ENCODE measurements at places on chromosomes 7 and 10.

- DNase-seq, result no peak
Measured at GRCh38 chr10:52284416-52285013, 29.6 kb upstream of the DKK1 start.

GRCh38 chr10:101301111-101301731 is 52.7 kb upstream of the BTRC start:
- peak; percentile 66 for DNase-seq

GRCh38 chr7:111352319-111352718 is 210.0 kb downstream of the IMMP2L start:
- no peak for DNase-seq

- DNase-seq, result no peak
Measured at GRCh38 chr7:41837916-41838315, 135.0 kb upstream of the INHBA start.

- DNase-seq, result peak; percentile 12
Measured at GRCh38 chr7:40680657-40681056, 545.9 kb downstream of the SUGCT start.

DNA sequence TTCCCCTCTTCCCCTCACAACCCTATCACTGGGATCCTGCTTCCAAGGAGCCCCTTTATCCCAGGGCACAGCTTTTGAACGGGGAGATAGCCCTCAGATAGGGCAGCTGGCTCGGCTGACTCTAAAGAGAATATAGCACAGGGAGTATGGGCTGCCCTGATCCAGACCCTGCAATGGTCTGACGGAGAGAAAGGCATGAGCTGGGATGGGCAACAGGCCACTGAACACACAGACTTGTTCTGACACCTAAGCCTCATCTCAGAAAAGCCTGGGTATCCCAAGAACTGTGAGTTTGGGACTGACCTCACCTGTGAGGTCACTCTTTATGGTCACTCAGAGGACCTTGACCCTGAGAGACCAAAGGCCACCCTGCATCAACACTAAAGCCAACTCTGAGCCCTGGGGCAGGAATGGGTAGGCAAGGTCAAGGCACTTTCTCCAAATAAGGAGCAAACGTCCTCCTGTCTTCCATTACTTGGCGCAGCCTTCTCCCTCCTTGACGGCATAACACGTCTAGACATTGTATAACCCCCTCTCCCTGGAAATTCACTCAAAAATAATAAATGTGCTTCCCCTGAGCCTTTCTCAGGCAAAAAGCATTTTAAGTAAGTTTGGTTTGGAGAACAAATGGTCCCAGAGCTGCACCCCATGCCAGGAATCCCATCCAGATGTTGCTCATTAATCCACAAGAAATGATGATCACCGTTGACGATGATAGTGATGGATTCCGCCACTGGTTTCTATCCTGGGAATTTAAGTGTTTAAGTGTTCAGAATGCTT is 8.2 kb upstream of the LRRC18 start:
- no peak for DNase-seq

GRCh38 chr7:97024209-97025129 is at the start of gene DLX5:
DLX5 (minus strand) TSS chr7:97024831; CDS start chr7:97024623, 208 bp downstream.
- no peak for DNase-seq

- DNase-seq, result no peak
Measured at GRCh38 chr10:35426657-35427056, 90.3 kb downstream of the CCNY start.

DNA sequence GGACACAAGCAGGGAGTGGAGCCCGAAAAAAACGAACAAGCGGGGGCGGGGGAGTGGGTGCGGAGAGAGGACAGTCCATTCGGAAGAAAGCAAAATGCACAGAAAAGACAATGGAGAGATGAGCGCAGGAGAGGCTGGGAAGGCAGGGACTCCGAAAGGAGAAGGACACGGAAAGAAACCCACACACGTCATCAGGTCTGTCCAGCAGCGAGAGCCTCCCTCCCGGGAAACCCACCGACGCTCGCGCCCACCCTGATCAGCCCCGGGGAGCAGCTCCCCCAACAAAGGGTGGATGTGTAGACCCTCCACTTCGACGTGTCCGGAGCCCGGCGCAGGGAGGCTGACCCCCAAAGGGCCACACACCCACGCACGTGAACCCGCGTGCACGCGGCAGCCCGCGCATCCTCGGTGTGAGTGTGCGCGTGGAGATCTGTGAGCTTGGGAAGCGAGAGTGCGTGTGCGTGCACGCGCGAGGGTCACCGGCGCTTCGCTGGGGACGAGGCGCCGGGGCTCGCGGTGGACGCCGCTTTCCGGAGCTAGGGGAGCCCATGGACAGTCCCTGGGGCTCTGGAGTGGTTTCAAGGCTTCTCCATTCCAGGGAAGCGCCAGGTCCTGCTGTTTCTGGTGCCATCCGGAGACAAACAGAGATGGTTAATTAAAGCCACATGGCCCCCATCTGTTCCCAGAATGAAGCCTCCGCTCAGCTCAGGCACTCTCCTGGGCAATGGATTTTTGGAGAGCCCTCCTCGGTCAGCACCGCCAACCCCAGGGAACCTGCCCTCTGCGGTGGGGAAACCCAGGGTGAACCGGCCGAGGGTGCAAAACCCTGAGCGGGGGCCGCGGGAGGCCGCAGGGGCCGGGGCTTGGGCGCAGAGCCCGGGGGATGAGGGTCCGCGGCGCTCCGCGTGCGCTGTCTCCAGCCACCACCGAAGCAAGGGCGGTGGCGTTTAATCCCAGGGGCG is 916 bp downstream of the LAMB1 start:
- no peak for DNase-seq

- DNase-seq, result no peak
Measured at GRCh38 chr7:140841166-140841715, 83.5 kb downstream of the BRAF start.

DNA sequence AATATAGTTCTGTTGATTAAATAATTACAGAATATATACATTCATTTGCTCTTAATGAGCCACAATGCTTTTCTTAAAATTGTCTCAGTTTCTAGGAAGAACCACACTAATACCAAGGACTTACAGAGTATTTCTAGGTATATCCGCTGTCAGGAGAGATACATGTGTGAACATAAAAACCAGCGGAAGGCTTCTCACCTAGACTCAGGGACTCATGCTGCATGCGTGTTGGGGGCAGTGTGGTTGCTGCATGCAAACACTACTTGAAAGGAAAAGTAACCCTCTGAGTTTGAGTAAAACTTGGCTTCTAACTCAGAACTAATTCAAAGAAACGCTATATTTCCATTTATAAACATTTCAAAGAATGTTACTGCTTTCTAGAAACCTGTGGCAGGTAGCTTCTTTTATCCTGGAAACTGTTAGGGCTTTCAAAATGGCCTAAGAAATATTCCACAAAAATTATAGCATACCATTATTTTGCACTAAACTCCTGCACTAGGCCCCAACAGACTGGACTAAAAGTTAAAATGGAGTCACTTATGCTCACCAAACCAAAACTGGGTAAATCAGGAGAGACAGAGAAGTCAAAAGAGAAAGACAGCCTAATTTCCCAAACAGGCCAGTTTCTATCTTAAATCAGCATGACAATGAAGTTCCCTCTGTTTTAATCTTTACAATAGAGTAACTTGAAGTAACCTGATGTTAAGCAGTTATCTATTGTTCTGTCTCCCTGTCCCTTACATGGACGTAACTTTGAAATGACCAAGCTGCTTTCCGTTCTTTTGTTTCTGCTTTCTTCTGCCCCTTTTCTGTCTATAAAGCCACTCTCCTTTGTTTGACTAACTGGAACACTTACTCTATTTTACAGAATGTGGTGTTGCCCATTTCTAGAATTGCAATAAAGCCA is 95.2 kb upstream of the FAM133B start:
- DNase-seq, result no peak

DNA sequence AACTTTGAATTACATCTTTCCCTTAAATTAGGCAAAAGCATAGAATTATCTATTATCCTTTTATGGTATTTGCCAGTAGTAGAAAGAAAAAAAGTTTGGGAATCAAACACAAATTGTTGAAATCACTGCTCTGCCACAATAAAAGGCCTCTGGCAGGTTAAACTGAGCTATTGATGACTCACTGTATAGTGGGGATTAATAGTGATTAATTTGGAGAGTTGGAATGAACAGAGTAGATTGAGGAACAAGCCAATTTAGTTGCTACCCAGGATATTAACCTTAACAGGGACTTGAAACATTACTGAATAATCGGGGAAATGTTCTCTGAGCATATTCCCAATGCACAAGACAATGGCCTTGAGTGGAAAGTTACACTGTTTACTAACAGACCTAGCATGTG is 33.1 kb downstream of the MASTL start:
- DNase-seq, result no peak

GRCh38 chr10:32190890-32191491 is 134.8 kb upstream of the KIF5B start:
- DNase-seq, result no peak

DNA sequence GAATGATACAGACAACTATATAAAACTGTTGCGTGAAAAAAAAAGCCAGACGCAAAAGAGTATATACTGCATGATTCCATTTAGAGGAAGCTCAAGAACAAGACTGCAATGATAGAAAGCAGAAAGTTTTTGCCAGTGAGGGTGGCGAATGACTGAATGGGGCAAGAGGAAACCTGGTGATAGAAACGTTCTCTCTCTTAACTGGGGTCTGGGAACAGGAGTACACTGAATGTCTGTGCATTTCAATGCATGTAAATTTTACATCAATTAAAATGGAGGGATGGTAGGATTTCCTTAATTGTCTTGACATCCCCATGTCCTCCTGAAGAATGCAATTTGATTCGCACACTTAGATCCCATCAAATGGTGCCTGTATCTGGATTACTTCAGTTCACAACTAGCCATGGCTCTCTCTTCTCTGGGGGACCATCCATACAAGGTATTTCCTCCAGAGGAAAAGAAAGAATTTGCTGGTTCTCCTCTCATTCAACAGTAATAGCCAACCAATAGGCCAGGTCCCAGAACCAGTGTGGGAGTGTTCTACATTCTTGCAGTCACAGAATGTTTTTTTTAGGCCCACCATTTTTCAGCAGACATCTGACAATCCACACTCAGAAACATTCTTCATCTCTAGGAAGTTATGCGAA is 221.0 kb upstream of the KLF14 start:
- DNase-seq, result no peak

DNA sequence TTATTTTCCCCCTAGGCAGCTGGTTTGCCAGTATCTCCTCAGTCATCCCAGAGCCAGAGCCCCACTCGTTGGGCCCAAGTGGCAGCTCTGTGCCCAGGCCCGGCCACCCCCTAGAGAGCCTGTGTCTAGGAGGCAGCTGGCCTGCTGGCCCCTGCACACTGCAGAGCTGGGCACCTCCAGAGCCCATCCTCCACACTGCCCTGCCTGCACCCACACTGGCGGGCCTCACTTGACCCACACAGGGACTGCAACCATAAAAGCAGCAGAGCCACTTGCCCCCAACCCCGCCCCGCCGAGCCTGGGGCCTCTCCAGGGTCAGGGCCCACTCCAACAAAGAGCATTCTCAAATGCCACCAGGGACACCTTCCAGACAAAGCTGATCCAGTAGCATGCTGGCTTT is 5.4 kb downstream of the ASB13 start:
- DNase-seq, result no peak

DNA sequence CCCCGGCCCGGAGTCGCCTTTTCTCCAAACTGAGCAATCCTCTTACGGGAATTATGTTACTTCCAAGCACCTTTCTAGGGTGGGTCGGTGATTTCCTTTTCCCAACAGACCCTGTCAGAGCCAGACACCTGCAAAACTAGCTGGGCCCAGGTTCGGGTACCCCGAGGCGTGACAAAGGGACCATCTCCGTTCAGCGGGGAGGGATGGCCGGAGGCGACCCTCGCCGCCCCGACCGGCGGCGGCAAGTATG is 445 bp downstream of the PPA1 start:
- DNase-seq, result no peak

DNA sequence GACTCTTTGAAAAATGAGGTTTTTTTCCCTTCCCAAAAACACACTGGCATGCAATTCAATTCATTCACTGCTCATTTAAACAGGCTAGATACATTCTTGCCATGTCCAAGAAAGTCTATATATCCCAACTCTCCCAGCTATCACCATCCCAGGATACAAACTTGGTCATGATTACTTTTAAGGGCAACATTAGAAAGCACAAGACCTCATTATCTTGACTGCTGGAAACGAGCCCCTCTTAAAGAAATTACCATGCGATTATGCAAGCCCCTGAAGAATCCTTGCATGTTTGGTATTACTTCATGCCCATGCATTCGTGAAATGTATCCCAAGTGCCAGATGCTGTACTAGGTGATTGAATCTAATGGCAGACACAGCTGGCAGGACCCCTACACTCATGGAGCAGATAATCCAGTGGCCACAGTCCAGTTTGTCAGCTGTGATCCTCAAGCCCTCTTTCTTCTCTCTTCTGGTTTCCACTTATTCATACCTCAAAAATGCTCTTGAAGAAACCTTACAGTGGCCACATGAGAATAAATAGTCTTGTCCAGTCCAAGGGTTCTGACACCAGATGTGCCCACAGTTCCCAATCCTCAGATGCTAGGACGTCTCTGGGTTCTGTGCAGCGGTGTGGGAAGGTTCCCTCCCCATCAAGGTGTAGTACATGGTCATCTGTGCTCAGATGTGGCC is 103.7 kb upstream of the HABP2 start:
- no peak for DNase-seq

GRCh38 chr7:125136755-125137532 is 207.3 kb upstream of the POT1 start:
- no peak for DNase-seq

DNA sequence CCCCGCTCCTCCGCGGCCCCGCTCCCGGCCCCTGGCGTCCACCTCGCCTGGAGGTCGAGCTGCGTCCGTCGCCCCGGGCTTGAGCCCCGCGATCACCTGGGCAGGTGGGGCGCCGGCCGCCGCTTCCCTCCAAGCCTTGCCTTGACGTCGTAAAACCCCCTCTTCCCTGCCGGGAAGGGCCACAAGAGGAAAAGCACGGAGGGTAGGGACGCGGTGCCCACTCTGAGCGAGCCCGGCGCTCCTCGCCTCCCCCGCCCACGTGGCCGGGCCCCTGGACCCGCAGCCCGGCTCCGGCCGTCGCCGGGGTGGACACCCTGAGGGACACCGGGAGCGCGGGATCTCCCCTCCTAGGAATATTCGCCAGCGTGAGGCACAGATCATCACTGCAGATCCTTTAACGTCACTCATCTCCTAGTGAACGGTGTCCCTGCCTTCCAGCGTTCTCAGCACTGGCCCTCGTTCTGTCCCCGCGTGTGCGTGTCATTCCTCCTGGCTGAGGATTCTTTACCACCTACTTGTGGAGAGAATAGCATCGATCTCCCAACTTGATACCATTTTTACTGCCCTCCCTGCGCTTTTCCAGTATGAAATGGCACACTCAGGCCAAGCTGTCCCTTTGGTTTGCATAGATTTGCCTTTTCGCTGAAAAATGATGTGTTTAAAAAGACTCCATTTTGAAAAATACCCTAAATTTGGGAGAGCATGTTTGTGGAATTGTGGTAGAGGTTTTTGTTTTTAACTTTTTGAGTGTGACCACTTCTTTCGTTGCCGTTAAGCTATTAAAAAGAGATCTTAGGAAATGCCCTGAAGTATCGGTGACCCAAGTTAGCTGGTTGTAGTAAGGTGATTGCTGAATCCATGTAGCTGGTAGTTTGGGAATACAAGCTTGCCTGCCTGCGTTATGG is 649 bp downstream of the ACTR3B start:
- DNase-seq, result peak; percentile 52

- no peak for DNase-seq
Measured at GRCh38 chr7:112280267-112280666, 73.8 kb downstream of the ZNF277 start.

Measured in adrenal gland (tissue), 19 donors.